ENCODE measurements at places on chromosomes 7 and 10.

- DNase-seq, result no peak
Observed at GRCh38 chr10:49803988-49804387, 41.9 kb upstream of the OGDHL start.

- DNase-seq, result no peak
Observed at GRCh38 chr7:130278860-130279259, 12.2 kb downstream of the CPA2 start.

- DNase-seq, result no peak
Observed at GRCh38 chr7:41956705-41957104, 253.8 kb upstream of the INHBA start.

DNA sequence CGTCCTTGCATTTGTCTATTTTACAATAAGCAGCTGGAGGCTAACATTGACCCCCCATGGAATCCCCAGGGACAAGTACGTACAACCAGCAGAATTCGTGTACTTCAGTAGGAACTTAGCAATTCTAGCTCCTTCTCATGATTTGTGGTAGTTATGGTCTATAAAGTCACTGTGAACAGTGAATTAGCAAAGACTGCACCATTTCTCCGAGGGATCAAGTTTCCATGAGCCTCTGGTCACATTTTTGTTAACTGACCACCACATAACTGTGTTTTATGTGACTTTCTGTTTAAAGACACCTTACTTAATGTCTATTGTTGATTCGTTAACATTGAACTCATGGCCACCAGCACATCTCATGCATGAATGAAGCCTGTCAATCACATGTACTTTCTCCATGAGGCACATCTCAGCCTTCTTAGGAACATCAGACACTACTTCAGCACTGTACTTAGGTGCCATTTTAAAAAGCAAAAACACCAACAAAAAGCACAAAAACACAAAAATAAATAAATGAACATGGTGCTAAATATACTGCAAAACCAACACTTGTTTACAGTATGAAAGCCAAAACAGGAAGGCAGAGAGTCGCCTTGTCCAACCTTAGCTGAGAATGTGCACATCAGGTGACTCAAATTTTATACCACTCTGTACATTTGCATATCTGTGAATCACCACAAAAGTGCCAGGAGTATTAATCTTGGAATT, 9.0 kb upstream of the UCN3 start:
- DNase-seq, result no peak

DNA sequence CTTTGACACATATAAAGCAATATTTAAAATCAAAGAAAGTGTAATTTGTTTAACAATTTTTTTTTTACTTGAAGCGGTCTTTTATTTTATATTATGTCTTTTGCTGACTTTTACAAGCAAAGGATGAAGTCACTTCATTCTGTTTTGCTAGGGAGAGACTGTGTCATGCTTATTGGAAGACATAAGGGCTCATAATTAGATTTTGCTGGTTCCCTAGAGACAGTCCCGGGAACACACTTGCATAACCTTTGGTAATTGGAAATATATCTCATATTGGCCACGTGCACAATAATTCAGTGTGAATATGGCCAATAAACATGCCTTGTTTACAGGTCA, 448 bp upstream of the NET1 start:
- DNase-seq, result no peak
